ENCODE measurements at places on chromosomes 1 and 21. TPM values are rescaled to one million over a fixed set of nuclear protein-coding genes. Genes with fewer than 3 reads are reported as not detected.

BMP8B gene
- 0.19 TPM for polyA plus RNA-seq

TEDDM1 gene
- polyA plus RNA-seq = not detected

LRRC39 gene
- 0.64 TPM for polyA plus RNA-seq

LRRC53 gene
- polyA plus RNA-seq = not detected

CHIA gene
- polyA plus RNA-seq = 0.06 TPM

AQP10 gene
- not detected for polyA plus RNA-seq

CTNNBIP1 gene
- 10.6 TPM for polyA plus RNA-seq

BACE2 gene
- 4.8 TPM for polyA plus RNA-seq

ARHGAP29 gene
- 8.3 TPM for polyA plus RNA-seq

CFHR5 gene
- polyA plus RNA-seq = 110 TPM

Measured in liver (tissue), 10 donors.